Activated B cell treated with CpG ODN at 0.5 μM for 24 hours (primary cell): ENCODE measurements at places on chromosomes 2 and 18. TPM values are rescaled to one million over a fixed set of nuclear protein-coding genes. Genes with fewer than 3 reads are reported as not detected.

DNA sequence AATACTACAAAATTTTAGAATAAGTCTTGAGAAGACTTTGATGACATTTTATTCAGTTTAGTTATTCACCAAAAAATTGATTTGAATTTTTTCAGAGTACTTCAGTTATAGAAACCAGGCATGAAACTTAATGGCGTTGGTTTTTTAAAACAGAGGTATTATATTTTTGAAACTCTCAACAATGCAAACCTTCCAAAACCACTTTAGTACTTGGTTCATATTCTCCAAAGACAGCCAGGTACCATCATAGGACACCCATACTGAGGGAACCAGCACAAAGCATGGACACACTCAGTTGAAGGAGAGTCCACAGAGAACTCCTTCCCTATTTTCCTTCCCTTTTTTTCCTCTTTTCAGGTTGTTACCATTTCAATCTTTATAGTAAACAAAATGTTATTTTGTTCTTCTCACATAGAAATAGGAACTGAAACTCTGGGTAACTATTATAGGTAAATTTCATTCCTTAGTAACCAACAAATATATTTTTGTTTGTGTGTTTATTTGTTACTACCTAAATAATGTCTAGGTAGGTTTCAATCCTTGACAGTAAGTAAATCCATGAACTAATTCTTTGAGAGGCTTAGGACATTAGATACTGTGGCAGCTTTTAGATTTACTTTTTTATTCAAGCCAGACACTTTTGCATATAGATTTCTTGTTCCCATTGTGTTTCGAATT, 95.8 kb downstream of the TMEFF2 start:
- DNase-seq, result no peak

- no peak for DNase-seq
These were observed 657 bp downstream of the ARL6IP6 start for GRCh38 chr2:152718909-152719645.

- no peak for DNase-seq
These were observed 75.8 kb downstream of the LNPK start for GRCh38 chr2:175926272-175926671.

DNA sequence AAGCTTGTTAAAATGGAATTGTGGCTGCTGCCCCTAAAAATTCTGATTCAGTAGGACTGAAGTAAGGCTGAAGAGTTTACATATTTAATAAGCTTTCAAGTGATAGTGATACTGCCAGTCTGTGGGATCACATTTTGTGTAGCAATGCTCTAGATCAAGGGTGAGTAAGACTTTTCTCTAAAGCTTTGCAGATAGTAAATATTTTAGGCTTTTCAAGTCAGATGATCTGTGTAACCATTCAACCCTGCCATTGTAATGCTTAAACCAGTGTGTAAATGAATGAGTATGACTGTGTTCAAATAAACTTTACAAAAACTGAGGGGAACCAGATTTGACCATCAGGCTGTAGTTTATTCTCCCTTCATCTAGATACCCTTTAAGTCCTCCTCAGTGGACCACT, 92.7 kb downstream of the PIK3C3 start:
- DNase-seq, result no peak

The ATP8B1 gene
- 0.42 and 0.69 TPM in 2 replicates for total RNA-seq

The SPATA3 gene
- total RNA-seq, result not detected in 2 replicates

GRCh38 chr2:182302972-182303371, 123.9 kb downstream of the PDE1A start:
- DNase-seq, result no peak

- no peak for DNase-seq
These were observed 40.6 kb downstream of the KIAA2012 start for GRCh38 chr2:202113571-202114142.

DNA sequence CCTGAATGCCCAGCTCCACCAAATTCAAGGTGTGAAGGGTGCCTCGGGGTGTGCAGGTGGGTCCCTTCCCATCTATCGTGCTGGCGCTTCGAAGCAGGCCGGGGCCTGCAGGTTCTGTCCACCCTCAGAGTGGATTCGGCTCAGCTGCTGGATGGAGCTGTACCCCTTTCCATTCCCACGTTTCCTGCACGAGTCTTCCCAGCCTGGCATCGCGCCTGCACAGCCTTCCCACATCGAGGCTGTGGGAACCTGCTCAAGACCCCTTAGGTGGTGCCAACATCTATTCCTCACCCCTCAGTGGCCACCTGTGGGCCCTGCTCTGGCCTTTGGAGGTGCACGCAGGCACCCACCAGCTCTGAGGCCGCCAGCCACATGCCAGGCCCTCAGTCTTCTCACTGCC, 65.7 kb downstream of the PDCL3 start:
- no peak for DNase-seq

- no peak for DNase-seq
These were observed 340.3 kb downstream of the CELF4 start for GRCh38 chr18:37225279-37225678.

The CDK15 gene
- not detected in 2 replicates for total RNA-seq

DNA sequence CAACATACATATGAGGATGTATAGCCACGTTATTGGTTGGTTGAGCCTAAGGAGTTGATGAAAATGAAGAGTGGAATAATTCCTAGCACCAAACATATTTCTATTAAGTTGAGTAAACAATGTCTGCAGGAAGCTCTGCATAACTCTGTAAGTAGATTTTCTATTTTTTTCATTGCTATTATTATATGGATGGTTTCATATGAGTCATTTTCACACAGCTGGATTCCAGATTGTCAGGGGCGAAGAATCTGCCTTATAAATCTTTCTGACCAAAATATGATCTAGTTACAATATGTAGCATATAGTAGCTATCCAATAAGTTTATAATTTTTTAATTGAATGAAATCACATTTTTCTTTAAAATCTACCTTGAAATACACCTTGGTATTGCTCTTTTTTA, 468.0 kb upstream of the PKDCC start:
- no peak for DNase-seq

DNA sequence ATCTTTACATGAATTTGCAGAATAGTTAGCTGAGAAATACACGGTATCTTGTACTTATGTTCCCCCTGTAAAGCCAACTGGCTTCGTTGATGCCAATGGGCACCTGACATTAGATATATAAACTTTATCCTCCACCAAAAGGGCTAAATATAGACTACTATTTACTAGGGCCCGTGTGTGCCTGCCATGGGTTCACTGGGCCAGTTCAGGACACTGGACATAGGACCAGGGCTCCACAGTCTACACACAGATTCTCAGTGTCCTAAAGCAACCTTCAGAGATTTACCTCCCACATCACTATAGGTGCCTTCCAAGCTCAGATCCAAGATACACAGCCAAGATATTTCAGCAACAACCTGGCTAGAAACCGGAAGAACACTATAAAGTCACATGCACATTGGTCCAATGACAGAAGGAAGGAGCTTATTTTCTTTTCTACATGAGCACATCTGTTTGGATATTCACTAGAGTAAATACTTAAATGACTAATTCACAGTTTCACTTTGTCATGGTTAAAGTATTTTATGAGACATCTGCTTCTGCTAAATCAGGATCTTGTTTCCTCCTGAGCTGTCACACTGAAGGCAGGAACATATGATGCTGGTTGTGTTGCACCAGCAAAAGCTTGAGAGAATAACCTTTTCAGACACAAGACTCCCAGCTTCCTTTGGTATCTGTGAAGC, 95.1 kb downstream of the MYO5B start:
- DNase-seq, result no peak

The DNAJC5G gene
- not detected in 2 replicates for total RNA-seq

DNA sequence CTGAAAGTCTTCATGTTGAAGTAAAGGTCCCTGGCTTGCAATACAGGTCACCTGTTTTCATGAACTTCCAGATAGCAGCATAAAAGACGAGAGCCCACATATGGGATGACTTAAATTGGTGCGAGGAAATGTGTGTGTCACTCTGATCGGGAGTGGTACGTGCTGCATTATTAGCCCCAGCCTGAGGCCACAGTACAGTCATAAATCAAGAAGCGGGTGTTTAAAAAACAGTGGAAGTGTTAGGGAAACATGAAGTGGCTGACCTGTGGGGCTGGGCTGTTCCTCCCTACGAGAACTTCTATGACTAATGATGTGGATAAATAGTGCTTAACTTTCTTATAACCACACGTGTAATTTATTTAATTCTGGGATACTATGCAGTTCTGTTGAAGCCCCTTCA, 24.4 kb downstream of the RDH14 start:
- DNase-seq, result no peak

DNA sequence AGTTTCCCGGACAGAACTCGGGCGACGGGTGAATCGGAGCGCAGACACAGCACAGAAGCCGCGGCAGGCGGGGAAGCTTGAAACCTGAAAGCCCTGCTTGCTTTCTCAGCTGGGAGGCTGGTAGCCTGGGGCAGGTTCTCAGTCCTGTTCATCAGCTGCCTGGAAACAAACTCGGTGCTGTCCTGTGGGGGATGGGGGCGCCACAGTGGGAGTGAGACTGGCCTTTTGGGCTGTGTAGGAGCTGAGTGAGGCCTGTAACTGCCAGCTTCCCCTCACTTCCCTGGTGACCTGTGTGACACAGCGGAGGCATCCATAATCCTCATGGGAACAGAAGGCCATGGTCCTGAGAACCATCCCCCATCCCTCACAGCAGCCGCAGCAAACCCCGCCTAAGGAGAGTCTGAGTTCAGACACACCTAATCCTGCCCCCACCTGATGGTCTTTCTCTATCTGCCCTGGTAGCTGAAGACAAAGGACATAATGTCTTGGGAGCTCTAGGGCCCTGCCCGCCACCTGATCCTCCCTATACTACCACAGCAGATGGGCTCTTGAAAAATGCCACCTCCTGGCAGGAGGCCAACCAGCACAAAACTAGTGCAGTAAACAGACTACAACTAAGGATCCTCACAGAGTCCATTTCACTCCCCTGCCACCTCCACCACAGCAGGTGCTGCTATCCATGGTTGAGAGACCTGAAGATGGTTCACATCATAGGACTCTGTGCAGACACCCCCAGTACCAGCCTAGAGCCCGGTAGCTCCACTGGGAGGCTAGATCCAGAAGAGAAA, 52.7 kb upstream of the LDLRAD4 start:
- DNase-seq, result no peak

- no peak for DNase-seq
These were observed 250.2 kb upstream of the MEX3C start for GRCh38 chr18:51447351-51448342.

The TWIST2 gene
- total RNA-seq, result not detected in 2 replicates

The LIMS4 gene
- total RNA-seq, result 0.47 TPM in 1 of 2 replicates, not detected in the other

- no peak for DNase-seq
These were observed 479.3 kb upstream of the NXPH2 start for GRCh38 chr2:139259422-139260051.

DNA sequence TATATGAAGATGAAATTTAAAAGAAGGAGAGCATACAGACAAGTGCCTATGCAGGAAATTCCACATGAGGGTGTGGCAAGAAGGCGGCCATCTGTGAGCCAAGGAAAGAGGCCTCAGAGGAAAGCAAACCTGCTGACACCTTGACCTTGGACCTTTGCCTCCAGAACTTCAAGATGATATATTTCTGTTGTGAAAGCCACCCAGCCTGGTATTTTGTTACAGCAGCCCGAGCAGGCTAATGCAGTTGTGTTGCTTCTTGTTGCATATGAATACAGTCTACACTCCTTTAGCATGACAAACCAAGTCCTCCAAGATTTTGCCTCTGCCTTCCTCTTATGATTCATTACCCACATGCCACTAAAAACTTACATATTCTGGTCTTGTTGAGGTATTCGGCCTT, 374.8 kb upstream of the TRIB2 start:
- DNase-seq, result no peak

GRCh38 chr2:240426845-240427721, 8.4 kb upstream of the GPC1 start:
- DNase-seq, result no peak

DNA sequence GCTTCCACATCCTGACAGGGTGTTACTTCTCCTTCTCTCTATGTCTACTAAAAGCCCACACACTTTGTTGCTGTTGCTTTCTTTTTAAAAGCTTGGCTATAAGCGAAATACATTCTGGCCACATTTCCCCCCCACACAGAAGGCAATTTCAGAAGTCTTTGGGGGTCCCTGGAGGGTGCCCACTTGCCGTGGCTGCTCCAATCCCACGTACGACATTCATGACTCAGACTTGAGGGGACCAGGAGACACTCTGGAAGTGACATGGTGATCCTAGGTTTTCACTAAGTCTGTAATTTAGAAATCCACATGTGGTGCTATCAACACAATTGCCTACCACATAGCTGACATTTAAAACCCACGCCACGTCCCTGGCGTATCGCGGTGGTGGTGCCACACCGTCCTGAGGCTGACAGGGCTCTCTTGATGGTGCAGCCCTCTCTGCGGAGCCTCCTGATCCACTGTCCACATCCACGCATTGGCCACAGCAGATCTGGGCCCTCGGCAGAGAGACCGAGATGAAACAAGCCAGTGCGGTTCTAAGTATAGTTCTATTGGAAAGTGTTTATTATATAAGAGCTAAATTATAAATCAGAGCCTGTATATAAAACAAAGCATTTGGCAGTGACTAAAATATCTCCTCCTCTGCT, 42.4 kb downstream of the CYP27C1 start:
- no peak for DNase-seq

The PPM1B gene
- total RNA-seq, result 51.6 and 55.2 TPM in 2 replicates

The ERICH2 gene
- not detected in 2 replicates for total RNA-seq

The GNLY gene
- total RNA-seq, result 1.8 and 2.3 TPM in 2 replicates

The VSNL1 gene
- total RNA-seq, result not detected in 2 replicates

DNA sequence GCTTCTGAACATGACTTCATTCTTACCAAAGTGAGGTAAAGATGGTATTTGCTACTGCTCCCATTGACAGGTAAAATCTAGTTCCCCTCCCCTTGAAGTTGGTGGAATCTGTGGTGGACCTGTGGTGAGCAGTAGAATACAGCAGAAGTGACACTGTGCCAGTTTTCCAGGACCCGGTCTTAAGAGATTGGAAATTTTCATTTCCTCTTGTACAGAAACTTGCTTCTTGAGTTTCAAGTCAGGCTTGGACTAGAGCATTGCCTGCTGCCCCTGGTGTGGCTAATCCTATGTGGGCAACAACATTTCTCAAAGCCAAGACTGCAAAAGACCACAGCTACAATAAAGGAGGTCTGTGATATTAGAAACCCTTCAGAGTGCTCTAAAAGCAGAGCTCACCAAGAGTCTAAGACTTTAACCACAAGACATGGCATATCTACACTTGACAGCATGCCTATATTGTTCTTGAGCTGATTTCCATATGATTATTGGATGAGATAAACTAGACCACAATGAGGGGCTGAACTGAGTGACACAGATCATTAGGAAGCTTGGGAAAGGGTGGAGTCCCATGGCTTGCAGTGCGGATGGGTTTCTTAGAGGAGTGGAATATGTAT, 458.1 kb downstream of the BCL11A start:
- no peak for DNase-seq
